ENCODE measurements at places on chromosomes 16 and 17.

DNA sequence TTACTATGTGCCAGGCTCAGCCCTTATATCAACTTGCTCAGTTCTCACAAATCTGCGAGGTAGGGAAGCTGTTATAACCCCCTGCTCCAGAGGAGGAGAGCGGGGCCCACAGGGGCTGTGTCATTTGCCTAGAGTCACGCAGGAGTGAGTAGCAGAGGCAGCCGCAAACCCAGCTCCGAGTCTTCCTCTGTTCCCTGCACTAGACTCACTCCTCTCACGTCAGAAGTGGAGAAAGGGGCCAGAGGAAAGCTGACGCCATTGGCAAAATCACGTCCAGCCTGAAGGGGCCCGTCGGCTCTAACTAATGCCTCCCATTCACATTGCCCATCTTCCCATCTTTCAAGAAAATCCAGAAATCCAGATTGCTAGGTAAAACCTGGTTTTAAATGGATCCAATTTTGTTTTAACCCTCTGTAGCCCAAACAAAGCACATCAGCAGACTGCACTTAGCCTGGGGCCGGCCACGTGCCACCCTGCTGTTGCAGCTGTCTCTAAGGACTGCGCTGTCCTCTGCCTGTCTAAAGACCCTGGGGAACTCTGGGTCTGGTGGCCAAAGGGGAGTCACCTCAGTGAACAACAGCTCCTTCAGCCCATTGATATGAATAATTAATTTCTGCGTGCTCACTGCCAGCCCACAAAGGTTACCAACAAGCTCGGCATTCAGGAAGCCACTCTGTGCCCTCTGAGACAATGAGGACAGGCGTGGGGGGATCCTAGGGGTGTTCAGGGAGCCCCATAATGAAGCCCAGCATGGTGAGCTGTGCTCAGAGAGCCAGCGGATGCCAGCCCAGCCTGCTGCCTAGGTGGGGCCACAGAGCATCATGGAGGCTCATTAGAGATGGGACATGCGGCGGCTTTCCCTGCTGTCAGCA, 36.7 kb upstream of the ABR start:
- DNase-seq, result no peak

GRCh38 chr16:57646388-57647039, 18.1 kb downstream of the ADGRG1 start:
- DNase-seq, result no peak

DNA sequence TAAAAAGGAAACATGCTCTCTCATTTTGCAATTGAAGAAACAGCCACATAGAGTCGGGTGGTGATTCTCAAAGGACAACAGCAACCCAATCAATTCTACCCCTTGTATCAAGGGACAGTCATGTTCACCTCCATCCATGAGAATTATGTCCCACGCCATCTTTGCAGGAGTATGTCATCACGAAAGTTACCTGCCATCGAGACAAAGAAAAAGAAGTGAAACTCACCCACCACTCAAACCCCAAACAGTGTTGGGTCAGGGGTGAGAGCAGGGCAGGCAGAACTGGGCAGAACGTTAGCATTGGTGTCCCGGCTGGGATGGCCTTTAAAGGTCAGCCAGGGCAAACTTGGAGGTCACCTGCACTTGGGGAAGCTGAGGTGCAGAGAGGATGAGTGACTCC, 24.2 kb upstream of the HNF1B start:
- DNase-seq, result no peak

DNA sequence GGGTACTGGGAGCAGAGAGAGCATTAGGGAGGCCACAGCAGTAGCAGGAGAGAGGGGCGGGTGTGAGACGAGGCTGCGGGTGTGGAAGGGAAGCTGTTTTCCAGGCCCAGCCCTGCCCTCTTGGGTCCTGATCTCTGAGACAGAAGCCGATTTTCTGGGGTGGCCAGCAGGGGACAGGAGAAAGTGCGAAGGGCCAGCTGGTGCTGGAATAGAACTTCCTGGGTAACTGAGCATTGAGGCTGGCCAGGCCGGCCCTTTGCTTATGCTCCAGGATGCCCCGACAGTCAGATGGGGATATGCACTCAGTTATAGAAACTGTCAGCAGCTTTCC, 804 bp downstream of the BTBD17 start:
- no peak for DNase-seq

Data from SK-N-SH (cell line).